ENCODE measurements at places on chromosomes 6 and 20.
A peak's percentile ranks its signal among the peaks of the same experiment; 100 is the strongest.

DNA sequence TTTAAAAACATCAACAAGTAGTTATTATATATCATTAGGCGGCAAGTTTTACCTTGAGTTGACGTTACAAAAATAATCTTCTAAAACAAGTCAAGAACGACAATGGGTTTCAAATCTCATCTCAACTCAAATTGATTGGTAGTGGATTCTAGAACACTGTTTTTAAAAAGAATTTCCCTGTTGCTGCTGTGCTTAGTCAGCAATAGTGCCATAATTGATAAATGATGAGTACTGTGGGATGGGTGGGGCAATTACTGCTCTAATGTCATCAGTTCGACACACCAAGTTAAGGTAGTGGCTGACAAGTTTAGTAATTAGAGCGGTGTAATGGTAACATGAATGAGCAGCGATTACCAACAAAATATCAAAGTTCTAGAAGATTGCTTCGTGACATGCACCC lies 73.4 kb upstream of the HTR1B start:
- DNase-seq, result no peak

GRCh38 chr6:146106532-146106931 lies 77.7 kb downstream of the GRM1 start:
- no peak for DNase-seq

DNA sequence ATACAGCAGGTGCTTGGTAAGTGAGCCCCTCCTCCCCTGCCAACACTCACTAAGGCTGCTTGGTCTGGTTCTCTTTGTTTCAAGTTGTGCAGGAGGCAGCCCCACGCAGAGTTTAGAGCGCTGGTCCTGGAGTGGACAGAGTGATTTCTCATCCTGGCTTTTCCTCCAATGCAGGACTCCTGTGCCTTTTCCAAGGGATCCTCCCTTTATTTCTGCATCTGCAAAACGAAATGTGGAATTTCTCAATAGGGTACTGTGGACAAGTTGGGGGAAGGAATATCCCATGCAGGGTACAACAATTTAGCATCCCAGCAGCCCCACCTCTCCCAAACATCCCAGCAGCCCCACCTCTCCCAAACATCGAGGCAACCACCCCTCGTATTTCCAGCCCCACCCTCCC lies 30.6 kb upstream of the CCDC167 start:
- no peak for DNase-seq

DNA sequence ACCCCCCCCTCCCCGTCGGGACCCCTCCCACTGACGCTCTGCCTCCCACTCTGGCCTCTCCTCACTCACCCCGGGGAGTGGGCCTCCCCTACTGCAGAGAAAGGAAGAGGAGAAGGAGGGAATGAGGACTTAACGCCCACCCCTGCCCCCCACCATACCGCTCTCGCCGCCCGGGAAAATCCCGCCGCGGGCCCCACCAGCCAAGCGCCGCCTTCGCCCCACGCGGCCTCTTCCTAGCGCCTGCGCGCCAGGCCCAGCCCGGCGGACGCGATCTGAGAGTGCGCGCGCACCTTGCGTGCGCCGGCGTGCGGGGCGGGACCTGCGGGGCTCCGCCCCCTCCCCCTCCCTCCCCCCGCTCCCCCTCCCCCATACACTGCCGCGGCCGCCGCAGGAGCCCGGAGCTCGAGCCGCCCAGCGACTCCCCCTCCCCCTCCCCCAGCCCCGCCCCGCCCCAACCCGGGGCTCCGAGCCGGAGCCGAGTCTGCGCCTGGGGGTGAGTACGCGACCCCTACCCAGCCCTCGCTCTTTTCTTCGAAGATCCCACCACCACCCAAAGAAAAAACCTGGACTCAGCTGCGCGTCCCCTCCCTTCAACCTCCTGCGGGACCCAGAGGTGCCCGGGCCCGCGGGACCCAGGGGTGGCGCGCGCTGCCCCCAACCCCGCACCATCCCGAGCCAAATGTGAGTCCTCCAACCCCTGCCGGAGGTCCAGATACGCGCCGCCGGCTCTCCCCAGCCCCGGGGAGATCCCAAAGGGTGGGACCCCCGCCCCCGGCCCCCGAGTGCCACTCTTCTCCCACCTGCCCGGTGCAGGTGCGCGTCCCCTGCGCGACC lies at the start of the genes MRPL14 and TMEM63B:
Gene MRPL14, minus strand, starts transcription at position 267 of the 834 bp plus-strand sequence. CDS start 10,841 bp downstream, outside the sequence.
Gene TMEM63B, plus strand, starts transcription at position 369 of the 834 bp plus-strand sequence. CDS start 7,031 bp downstream, outside the sequence.
- DNase-seq, result peak; percentile 52

GRCh38 chr6:137363805-137364138 lies 130.4 kb downstream of the OLIG3 start:
- DNase-seq, result no peak

DNA sequence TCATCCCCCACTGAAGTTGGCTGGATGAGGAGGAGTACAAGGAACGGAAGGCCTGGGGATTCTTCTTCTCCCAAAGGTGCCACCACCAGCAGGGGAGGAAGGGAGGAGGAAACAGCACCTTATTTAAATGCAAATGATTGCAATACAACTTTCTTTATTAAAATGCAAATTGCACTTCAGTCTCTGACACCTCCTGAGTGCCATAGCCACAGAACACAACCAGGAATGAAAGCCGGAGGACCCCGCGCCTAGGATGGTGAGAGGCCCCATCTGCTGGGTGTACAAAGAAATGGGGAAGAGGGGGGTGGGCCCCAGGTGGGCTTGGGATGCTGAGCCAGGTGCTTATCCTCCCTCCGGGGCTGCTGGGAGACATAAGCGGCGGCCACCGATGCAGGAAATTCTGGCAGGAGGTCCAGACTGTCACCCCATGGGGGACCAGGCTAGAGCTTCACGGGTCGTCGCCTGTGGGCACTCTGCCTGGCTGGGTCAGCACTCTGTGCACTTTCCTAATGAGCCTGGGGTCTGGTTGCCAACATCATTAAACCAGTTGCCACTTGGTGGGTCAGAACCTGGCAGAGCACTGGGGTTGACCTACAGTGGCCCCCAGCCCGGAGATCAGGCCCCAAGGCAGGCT lies 154.2 kb upstream of the MLN start:
- DNase-seq, result no peak

GRCh38 chr6:69732640-69733039 lies 64.2 kb downstream of the LMBRD1 start:
- DNase-seq, result peak; percentile 11

DNA sequence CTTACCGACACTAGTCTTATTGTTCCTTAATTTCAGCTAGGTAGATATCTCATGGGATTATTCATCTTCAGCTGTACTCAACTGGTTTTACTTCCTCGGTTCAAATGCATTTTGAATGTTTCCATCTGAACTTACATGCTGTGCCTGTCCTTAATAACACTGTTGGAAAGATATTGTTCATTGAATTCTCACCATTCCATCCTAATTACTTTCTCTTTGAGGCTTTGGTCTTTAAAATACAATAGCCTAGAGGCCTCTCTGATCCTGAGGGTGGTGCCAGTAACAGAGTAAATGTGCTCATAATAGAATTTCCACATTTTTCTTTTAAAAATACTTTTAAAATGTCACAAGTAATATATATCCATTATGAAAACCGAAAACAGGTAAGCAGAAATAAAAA lies 54.0 kb downstream of the IL20RA start:
- DNase-seq, result no peak

All from GM12878 (cell line).